ENCODE measurements at places on chromosomes 1 and 21. TPM values are rescaled to one million over a fixed set of nuclear protein-coding genes. Genes with fewer than 3 reads are reported as not detected.

GRCh38 chr1:75786901-75787493 lies 941 bp downstream of the RABGGTB start:
- no peak for DNase-seq

LMOD1 gene
- total RNA-seq = not detected

DNA sequence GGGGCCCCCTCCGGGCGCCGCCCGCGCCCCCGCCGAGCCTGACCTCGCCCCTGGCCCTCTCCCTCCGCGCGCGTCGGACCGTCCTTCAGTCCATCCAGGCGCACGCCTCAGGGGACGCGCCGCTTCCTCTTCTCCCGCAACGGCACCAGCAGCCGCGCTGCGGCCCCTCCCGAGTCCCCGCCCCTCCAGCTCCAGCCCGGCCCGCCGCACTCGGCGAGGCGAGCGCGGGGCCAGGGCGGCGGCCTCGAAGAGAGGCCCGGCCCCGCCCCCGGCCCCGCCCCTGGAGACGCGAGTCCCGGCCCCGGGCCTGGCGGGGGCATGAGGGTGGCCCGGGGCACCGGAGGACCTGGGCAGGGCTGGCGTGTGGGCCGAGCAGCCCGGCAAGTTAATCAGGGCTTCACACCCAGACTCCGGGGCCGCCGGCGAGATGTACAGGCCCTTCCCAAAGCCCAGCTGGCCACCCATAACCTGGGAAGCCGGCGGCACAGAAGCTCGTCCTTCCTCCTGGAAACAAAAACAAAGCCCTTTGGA lies at the start of gene IGSF3:
Gene IGSF3, minus strand, starts transcription at position 159 of the 531 bp plus-strand sequence. CDS start 1,407 bp downstream, outside the sequence.
- DNase-seq = peak; percentile 36

- DNase-seq = no peak
Observed at GRCh38 chr21:33543505-33544129, 779 bp downstream of the SON start.

DNA sequence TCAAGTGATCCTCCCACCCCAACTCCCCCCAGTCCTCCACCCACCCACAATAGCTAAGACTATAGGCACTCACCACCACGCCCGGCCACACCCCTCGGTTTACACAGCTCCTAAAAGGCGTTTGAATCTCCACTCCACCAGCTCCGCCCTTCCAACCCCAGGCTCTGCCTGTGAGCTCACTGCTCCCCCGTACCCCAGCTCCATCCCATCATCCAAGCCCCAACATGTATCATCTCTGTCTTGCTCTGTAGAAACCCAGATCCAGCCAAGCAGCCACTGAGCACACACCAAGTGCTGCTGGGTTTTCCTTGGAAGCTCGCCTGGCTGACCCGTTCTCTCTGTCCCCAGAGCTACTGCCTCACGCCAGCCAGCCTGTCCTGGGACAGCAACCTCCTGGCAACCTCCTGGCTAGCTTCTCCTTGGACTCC lies 12.0 kb upstream of the S100A2 start:
- DNase-seq = no peak

DNA sequence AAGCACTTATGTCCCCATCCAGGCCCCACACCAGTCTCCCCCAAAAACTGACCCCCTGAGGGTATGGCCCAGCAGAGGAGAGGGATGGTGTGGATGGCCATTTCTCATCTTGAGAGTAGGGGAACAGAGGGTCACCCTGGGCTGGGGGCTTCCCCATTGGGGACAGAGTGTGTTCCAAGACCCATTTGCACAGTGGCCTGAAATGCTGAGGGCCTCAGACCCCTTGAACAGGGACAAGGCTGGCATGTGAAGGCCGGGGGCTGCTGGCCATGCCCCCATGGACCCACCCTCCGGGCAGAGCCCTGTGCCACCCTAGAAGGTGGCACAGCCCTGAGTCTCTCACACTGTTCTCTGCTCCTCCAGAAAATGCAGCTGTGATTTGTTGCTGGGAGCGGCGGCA lies 8.0 kb downstream of the CTRC start:
- DNase-seq = no peak

PCBP3 gene
- total RNA-seq = not detected

DNA sequence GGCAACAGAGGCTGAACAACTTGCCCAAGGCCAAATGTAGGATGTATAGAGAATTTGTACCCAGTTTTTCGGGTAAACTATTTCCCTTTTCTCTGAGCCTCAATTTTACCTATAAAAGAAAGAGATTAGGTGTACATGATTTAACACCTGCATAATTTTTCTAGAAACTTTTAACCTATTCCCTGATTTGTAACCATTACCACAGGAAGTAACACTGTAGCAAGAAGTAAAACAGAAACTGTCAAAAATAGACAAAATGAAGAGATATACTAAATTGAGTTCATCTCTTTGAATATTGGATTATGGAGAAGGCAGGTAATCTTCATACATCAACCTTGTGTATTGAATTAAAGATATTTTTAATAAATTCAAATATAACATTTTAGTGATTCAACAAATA lies 136.2 kb downstream of the ZC3H11B start:
- no peak for DNase-seq

DNA sequence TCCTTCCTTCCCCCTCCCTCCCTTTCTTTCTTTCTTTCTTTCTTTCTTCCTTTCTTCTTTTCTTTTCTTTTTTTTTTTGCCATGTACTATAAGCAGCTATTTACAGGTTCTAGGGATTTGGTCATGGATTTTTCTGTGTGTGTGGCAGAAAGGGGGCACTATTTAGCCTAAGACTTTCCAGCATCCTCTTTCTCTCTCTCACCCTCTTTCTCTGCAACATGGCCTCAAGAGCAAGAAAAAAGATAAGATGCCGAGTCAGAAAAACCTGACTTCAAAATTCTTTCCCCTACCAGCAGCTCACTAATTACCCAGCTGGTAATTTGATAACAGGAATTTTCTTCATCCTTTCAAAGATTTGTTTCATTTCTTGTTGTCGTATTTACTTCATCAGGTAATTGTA lies 458.3 kb upstream of the ADAMTS5 start:
- no peak for DNase-seq

DNA sequence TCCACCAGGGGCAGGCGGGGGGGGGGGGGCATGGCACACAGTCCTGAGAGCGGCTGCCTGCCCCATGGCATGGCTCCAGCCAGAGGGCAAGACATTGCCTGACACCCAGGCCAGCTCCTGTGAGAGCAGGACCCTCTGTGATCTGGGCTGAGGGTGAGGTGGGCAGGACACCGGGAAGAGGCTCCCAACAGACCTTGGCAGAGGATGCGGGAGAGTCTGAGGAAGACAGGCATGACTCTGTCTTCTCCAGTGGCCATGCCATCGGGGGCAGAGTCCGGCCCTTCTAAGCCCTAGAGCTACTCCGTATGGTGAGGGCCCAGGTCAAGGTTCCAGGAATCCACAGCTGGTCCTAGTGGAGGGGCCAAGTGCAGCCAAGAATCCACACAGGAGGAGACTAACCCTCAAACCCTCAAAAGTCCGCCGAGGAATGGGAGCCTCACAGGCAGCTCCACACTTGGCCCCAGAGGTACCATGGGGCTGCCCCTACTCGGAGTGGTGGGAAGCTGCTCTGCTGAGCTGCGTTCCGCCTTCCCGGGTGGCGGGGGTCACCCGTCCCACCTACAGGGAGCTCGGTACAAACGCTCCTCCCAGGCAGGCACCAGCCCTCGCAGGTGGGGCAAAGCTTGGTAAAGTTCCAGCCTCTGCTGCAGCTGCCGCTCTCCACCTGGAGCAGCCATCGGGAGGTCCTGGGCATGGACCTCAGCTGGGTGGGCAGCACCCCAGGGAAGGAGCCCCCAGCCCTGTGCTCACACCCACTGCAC lies 6.5 kb downstream of the ACTRT2 start:
- peak; percentile 6 for DNase-seq

TRIM67 gene
- total RNA-seq = not detected

DNA sequence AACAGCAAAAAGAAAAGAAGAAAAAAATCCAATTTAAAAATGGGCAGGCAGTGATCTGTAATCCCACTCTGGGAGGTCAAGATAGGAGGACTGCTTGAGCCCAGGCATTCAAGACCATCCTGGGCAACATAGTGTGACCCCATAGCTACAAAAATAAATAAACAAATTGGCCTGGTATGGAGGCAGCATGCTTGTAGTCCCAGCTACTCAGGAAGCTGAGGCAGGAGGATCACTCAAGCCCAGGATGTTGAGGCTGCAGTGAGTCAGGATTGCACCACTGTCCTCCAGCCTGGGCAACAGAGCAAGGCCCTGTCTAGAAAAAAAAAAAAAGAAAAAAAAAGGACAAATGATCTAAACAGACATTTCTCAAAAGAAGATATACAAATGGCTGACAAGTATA lies 99.6 kb downstream of the EIF4G3 start:
- no peak for DNase-seq

- DNase-seq = no peak
Observed at GRCh38 chr1:22788254-22788661, 77.6 kb downstream of the EPHB2 start.

DNA sequence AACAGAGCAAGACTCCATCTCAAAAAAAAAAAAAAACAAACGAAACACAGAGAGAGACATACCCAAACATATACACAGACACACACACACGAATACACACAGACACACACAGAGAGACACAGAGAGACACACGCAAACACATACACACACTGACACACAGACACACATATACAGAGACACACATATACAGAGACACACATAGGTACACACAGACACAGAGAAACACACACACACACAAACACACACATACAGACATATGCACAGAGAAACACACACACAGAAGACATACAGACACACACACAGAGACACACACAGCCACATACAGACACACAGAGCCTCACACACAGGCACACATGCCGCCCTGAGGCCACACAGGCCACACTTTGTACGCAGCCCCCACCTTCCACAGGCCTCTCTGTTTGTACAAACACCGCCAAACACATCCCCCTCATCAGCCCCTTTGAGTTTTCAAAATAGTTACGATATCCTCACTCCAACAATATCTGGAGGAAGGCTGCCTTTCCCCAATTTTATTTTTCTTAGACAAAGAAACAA lies 57.5 kb upstream of the ABCG1 start:
- DNase-seq = no peak

GRCh38 chr1:74502858-74503257 lies 9.6 kb downstream of the LRRC53 start:
- no peak for DNase-seq

- DNase-seq = no peak
Observed at GRCh38 chr1:11129649-11130390, 30.2 kb upstream of the EXOSC10 start.

GRCh38 chr1:59631561-59632255 lies 183.0 kb upstream of the HOOK1 start:
- DNase-seq = no peak

All from activated B cell treated with CpG ODN at 0.5 μM for 24 hours (primary cell).